ENCODE measurements at places on chromosomes 6 and 20.

- DNase-seq, result no peak
These were observed 22.2 kb upstream of the CCN5 start for GRCh38 chr20:44692932-44693480.

DNA sequence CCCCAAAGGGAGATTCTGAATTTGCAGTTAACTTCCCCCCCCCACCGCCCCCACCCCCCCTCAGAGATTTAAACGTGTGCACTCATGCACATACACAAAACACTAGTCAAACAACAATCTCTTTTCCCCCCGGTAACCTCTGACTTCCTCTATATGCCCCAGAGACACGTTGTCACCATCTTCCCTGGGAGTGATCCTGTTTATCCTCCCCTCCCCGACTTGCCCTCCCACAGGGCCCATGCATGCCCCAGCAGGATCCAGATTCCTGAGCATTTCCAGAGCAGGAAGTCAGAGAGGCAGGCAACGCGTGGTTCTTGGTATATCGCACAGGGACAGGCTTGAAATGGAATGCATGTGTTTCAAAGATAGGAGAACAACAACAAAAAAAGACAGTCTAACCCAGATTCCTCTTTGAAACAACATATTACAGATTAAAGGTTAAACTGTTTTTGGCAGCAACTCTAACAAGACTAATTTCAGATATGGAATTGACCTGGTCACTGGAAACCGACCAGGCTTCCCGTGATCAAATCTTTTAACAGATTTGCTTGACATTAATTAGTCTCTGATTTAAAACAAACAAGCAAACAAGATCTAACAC, 1.3 kb downstream of the BLCAP start:
- DNase-seq, result no peak

DNA sequence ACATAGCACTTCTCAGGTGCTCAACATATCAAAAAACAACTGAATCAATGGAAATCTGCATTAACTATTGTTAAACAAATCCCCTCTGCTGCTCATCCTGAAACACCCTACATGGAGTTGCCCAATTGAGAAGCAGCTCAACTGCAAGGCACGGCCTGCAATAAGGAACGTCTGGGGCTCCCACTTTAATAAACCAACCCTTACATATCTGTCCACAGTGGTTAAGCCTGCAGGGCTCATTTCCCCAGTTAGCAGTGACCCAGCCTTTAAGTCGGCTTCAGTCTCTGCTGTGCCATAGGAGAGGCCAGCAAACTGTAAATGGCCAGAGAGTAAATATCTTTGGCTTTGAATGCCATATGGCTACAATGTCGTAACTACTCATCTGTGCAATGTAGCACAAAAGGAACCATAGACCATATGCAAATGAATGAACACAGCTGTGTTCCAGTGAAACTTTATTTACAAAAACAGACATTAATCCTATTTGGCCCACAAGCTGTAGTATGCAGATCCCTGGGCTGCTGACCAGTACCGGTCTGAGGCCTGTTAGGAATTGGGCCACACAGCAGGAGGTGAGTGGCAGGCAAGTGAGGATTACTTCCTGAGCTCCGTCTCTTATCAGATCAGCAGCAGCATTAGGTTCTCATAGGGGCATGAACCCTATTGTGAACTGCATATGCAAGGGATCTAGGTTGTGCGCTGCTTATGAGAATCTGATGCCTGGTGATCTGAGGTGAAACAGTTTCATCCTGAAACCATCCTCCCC, 522.7 kb upstream of the CDH4 start:
- DNase-seq, result peak; percentile 14

- no peak for DNase-seq
These were observed 26.0 kb upstream of the PI16 start for GRCh38 chr6:36928547-36928918.

Measured in NCI-H446 treated with DMSO at 0.1 percent for 48 hours (cell line).